ENCODE measurements at places on chromosomes 6 and 20. TPM values are rescaled to one million over a fixed set of nuclear protein-coding genes. Genes with fewer than 3 reads are reported as not detected.

GRCh38 chr6:88238901-88239300 lies 72.8 kb upstream of the CNR1 start:
- no peak for DNase-seq

GRCh38 chr6:125910527-125910926 lies 46.0 kb upstream of the HINT3 start:
- DNase-seq = no peak

GRCh38 chr6:15672818-15673217 lies 10.0 kb upstream of the DTNBP1 start:
- peak; percentile 24 for DNase-seq

The LAMA5 gene
- 30.9 TPM for total RNA-seq

All from muscle of leg (tissue), 16 donors.